ENCODE measurements at places on chromosomes 7 and 10.

DNA sequence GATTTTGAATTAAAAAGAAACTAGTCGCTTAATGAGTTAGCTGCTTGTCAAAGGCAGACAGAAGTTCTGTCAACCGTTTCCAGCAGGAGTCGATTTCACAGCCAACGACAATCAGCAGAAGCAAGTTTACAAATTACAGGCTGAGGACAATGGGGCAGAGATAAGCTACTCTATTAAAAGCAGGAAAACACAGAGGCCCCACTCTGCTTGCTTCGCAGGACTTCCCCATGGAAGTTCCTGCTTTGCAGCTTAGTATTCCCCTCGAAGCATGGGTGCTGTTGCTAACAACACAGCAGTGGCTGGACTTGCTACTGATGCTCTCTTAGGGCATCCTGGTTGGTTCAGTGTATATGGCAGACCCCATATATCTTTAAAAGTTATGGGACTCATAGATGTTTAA lies 50.8 kb upstream of the KLF6 start:
- no peak for DNase-seq

- DNase-seq, result no peak
Measured at GRCh38 chr10:33122014-33122809, 164.2 kb upstream of the ITGB1 start.

GRCh38 chr7:82335927-82336326 lies 107.7 kb downstream of the CACNA2D1 start:
- no peak for DNase-seq

DNA sequence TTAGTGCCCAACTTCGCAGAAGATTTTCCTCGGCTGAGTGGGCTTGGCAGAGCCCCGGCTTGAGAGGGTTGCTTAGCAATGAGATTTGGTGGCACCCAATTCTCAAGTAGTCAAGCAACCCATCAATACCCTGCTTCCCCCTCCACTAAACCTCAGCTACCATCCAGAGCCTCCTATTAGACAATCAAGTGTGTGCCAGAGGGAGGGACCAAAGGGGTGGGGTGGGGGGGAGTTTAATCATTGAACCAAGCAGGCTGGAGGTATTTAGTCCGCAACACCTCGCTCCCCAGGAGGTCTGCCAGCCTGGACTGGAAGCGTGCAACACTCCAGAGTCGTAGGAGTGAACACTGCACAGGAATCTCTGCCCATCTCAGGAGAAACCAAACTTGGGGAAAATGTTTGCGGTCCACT lies at the start of gene HKDC1:
Gene HKDC1 (plus strand): TSS at position 292 of the 411 bp plus-strand sequence. CDS start 104 bp downstream, at position 396.
- no peak for DNase-seq

- no peak for DNase-seq
Measured at GRCh38 chr7:35705932-35706461, 11.1 kb upstream of the HERPUD2 start.

- DNase-seq, result no peak
Measured at GRCh38 chr7:128741491-128741890, 2.3 kb downstream of the CALU start.

GRCh38 chr7:50982626-50983025 lies 199.9 kb upstream of the GRB10 start:
- no peak for DNase-seq

GRCh38 chr10:11863353-11864109 lies 40.4 kb downstream of the PROSER2 start:
- DNase-seq, result no peak

DNA sequence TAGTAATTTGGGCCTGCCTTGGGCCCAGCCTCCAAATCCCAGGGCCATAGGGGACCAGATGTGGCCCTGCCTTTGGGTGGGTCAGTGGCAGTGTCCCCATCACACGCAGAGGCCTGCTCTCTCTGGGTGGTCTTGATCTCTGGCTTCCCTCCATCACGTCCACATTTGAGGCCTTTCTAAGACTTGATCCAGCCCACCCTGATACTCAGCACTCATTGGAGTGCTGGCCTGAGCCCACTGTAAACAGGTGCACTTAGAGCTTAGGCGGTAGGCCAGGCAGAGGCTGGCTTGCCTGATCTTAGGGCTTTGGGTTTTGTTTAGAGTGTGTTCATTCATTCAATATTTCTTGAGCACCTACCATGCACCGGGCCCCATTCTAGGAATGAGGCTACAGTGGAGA lies 52.6 kb downstream of the TBATA start:
- no peak for DNase-seq

DNA sequence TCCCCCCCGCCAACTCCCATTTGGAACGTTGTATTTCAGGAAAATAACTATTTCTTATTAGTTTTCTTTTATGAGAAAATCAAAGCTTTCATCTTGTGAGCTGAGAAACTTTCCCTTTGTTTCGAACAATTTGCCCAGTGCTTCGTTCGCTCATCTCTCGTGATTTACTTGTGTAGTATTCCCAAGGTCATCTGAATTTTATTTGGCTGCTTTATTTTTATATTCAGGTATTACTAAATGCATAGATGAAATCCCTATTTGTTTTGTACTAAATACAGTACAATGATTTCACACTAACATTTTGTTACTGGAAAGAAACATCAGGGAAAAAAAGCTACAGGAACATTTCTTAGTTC lies 12.0 kb upstream of the EBLN1 start:
- no peak for DNase-seq

GRCh38 chr7:45036796-45037195 lies 36.8 kb downstream of the CCM2 start:
- DNase-seq, result no peak

- DNase-seq, result no peak
Measured at GRCh38 chr7:88111954-88112471, 107.8 kb downstream of the SRI start.

- DNase-seq, result no peak
Measured at GRCh38 chr10:89142590-89142989, 64.5 kb downstream of the CH25H start.

DNA sequence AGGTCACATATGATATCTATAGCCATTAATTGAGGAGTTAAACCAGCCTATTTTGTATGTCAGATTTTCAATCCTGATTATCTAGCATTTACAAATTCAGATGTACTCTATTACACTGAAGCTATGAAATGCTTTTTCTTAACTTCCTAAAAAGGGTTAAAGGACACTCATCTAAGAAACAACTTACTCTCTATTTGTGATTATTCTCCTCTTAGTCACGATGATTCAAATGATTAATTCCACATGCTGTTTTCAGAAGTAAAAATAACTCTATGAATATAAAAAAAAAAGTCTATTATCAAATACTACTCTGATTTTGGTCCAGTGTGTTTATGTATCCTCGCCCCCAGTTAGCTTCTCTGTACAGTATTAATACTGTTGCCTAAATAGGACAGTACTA lies 1199.9 kb downstream of the GATA3 start:
- no peak for DNase-seq

DNA sequence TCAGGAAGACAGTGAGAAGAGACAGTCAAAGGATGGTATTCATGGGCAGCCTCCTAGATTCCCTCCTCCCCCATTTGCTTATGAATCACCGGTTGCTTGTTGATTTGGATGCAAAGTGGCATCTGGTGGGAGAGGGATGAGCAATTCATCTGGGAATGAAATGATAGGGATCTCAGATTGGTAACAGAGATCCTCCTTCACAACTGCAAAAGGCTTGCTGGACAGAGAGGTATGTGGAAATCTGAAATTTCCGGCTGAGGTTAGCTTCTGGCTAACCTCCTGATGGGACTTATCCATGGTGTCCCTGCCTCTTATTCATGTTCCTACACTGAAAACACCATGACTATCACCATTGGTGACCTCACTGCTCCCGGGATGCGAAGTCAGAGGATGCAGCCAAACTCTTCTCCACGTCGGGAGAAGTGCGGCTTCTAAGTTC lies 48.4 kb upstream of the PODXL start:
- DNase-seq, result no peak

DNA sequence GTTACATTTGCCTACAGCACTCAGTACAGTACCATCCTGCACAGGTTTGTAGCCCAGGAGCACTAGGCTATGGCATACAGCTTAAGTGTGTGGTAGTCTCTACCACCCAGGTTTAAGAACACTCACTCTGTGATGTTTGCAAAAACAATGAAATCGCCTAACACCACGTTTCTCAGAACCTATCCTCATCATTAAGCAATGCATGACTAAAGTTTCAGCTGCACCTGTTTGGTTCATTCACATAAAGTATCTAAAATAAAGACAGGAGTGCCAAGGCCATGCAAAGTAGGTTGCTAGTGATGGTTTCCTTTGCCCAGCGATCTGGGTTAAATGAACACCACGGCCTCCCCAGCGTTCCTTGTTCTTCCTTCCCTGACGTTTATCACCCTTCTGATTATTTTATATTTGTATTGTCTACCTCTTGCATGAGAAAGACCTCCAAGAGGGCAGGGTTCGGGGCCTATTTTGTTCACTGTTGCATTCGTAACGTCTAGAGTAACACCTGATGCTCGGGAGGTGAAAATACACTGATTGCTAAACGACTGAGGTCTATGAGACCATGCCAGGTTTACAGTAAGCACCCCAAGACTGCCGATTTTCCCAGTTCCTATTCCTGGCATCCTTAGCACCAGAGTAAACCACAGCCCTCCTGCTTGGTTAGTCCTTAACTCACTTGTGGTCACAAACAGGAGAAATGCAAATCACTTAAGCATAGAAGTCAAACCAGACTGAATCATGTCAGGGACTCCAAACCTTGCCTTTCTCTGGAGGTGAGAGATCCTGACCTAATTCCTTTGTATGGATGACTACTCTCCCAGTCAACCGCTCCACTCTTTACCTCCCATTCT lies 204.1 kb upstream of the NFE2L3 start:
- no peak for DNase-seq

- DNase-seq, result no peak
Measured at GRCh38 chr7:74544706-74545469, 91.2 kb downstream of the GTF2IRD1 start.

GRCh38 chr7:26425655-26426054 lies 134.0 kb downstream of the SNX10 start:
- DNase-seq, result no peak

- DNase-seq, result no peak
Measured at GRCh38 chr7:121505021-121505420, 108.9 kb upstream of the FAM3C start.

DNA sequence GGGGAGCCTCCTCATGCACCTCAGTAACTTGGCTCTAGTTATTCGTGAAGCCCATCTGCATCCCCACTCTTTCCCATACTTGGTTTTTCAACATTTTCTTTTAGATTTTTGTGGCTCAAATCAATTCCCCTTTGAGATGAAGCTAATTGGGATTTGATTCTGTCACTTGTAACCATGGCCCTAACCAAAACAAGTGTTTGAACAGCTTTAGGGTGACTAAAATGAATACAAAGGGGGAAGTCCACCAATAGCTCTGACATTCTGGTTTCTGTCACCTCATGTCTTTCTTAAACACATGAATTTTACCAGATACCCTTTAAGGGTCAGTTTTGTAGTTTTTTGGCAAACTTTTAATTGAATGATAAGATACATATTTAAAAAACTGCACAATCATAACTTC lies 87.0 kb downstream of the PCGF5 start:
- no peak for DNase-seq

- DNase-seq, result no peak
Measured at GRCh38 chr10:77975086-77975666, 48.6 kb upstream of the DLG5 start.

DNA sequence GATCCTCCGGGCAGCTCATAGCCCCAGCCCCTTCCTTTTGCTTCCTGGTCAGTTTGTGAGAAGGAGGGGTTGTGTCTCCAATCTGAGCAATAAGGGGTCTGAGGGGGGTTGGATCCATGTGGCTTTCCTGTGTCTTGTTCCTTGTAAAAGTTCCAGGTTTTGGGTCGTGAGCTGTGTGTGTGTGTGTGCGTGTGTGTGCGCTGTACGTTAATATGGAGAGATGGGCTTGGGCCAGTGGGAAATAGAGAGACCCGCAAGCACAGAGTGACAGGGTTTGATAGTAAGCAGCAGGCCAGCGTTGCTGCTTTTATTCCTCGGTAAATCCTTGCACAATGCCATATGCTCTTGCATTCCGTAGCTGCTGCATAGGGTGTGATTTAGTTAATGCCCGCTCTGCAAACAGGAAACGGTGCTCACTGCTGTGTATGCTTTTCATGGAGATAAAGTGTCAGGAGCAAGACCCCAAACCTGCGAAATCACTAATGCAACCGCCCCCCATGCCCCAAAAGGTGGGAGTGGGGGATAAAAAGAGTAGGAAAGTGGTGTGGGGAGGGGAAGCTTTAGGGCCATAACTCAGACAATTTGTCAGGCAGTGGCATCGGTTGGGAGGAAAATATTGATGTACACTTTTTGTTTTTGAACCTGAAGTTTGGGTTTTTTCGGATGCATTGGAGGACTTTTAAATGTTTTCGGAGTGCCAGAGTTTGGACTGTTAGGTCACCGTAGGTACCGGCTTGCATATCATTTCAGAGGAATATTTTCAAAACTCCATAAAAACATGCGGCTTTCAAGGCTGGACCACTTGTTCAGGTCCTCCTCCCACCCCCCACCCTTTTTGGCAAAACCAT lies 108.7 kb downstream of the TCF7L2 start:
- no peak for DNase-seq

- peak; percentile 16 for DNase-seq
Measured at GRCh38 chr7:141654551-141654950, 47.4 kb downstream of the DENND11 start.

Data from stimulated activated CD8-positive, alpha-beta memory T cell treated with anti-CD3 and anti-CD28 coated beads, Interleukin-15, amount 100 ng/mL, for 48 hours (primary cell).